ENCODE measurements at places on chromosomes 1 and 21. TPM values are rescaled to one million over a fixed set of nuclear protein-coding genes. Genes with fewer than 3 reads are reported as not detected.

ST6GALNAC3 gene
- total RNA-seq = 1.8 TPM

GRCh38 chr21:33355355-33355754, 30.6 kb downstream of the IFNAR1 start:
- H3K4me1 ChIP-seq = no peaks in the 10 kb centered on the region
- no peak overlapping the region for H3K4me3 ChIP-seq
- H3K36me3 ChIP-seq = peaks cover 31% of the 10 kb centered on the region
- H3K27ac ChIP-seq = no peak overlapping the region
- no peak for DNase-seq
- no peaks in the 10 kb centered on the region for H3K27me3 ChIP-seq

DNA sequence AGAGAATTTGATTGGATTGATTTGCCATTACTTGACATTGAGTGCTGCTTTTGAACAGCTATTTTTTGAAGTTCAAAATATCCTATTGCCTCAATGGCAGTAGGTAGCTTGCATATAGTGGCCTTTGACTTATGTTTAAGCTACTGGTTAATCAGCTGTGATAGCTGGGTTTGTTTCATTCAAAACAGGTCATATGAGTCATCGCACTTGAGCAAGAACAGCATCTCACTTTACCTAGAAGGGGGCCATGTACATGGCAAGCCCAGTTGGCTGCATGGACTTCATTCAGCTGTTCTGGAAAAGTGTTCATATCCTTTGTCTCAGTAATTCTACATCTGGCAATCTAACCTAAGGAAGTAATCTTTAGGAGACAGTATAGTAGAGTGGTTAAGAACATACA, 29.0 kb upstream of the ARID1A start:
- H3K4me1 ChIP-seq = no peaks in the 10 kb centered on the region
- no peaks in the 10 kb centered on the region for H3K36me3 ChIP-seq
- H3K4me3 ChIP-seq = no peak overlapping the region

CFAP45 gene
- 0.52 TPM for total RNA-seq

- H3K36me3 ChIP-seq = no peaks in the 10 kb centered on the region
- no peak for DNase-seq
- H3K27me3 ChIP-seq = peaks cover 2% of the 10 kb centered on the region
- H3K4me1 ChIP-seq = no peaks in the 10 kb centered on the region
- H3K27ac ChIP-seq = no peak overlapping the region
Observed at GRCh38 chr1:186225096-186225495, 150.0 kb downstream of the TPR start.

DNA sequence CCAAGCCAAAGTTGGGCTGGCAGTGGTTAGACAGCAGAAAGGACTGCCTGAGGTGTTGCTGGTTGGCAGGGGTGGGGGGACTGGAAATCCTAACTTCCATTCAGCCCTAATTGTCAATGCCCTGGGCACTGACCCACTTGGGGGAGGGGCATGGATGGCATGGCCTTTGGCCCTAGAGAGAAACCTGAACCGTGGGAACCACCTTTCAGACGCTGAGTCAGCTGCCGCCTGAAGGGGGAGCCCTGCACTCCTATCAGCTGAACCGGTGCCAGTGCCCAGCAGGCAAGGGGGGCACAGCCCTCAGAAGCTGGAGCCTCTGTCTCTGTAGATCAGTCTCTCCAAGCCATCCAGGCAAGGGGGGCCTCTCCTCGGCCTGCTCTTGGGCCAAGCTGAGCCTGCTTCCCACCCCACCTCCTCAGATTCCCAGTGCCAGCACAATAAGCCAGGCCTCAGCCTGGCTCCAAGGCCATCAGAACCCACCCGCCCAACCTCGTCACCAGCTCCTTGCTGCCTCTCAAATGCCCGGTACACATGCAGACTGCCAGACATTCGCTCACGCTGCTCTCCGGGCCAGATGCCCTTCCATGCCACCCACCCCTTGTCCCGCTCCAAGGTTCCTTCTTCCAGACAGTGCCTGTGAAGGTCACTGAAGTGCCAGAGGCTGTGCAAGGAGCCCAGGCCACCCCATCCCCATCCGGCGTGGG, 11.6 kb downstream of the TINAGL1 start:
- H3K27me3 ChIP-seq = peaks cover 9% of the 10 kb centered on the region
- peak overlapping the region; percentile 55 for H3K27ac ChIP-seq
- no peak overlapping the region for H3K4me3 ChIP-seq
- peak; percentile 34 for DNase-seq
- no peaks in the 10 kb centered on the region for H3K4me1 ChIP-seq

DNA sequence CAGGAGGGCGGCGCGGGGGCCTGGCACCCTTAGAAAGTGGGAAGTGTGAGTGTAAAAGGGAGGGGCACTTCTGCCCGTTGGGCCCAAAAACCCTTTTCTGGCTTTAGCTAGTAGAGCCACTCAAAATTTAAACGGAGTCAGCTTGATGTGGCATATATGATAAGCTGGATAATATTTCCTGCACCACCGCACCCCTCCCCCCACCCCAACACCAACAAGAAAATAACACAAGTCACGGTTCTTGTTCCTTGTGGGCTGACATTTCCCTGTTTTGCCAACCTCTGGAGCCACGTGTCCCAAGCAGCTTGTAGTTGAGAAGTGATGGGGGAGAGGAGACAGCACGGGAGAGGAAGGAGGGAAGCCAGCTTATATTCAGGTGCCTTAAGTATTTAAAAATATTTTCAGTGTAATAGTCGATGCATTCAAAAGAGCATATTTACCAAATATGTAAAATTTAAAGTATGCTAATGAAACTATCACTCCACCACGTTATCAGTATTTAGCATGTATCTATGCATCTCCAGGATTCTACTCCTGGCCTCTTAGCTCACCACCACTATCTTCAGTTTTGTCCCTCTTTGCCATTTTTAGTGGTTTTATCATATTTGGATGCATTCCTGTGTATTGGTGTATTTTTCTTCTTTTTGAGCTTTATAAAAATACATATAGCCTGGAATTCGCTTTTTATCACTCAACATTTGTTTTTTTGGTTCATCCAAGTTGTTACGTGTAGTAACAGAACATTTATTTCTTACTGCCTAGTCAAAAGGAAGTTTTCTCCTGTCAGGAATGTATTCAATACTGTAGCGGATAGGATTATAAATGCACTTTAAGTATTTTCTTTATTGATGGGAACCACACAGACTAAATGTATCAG, 773 bp upstream of the DDX59 start:
- no peaks in the 10 kb centered on the region for H3K27me3 ChIP-seq
- peak overlapping the region; percentile 97 for H3K4me3 ChIP-seq
- peak; percentile 43 for DNase-seq
- no peaks in the 10 kb centered on the region for H3K4me1 ChIP-seq

DNA sequence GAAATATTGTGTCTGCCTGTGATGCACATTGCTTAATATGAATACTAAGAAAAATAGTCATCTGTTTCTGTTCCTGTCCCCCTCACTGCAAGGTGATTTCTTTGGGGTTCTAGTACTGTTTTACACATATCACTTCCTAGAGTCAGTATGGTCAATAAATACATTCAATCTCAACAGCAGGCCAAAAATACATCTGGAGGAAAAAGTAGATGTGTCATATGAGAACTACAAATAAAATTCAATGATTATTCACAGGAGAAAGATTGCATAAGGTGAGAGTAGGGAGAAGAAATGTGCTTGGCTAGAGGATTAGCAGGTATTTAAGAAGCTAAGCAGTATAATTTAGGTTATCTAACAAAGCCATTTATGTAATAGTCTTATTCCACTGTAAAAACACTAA, 45.3 kb upstream of the SAMSN1 start:
- H3K36me3 ChIP-seq = no peaks in the 10 kb centered on the region
- no peak overlapping the region for H3K4me3 ChIP-seq
- DNase-seq = no peak
- H3K4me1 ChIP-seq = no peaks in the 10 kb centered on the region
- no peak overlapping the region for H3K27ac ChIP-seq

GJA8 gene
- total RNA-seq = not detected

DNA sequence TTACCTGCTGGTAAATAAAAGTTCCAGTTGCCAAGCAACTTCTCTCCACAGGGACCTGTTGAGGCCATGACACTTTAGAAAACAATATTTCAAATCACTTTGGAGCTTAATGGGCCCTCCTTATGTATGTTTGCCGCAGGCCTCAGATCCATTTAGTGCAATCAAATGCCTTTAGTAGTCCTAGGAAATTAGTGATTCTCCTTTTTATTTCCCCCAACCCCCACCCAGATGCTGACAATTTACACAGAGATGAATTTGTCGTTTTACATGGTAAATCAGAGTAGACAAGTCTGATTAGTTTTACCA, 83.6 kb downstream of the CLIC4 start:
- no peaks in the 10 kb centered on the region for H3K36me3 ChIP-seq
- H3K27ac ChIP-seq = no peak overlapping the region
- no peaks in the 10 kb centered on the region for H3K4me1 ChIP-seq
- H3K4me3 ChIP-seq = no peak overlapping the region
- no peak for DNase-seq
- H3K27me3 ChIP-seq = no peaks in the 10 kb centered on the region

Data from thymus (tissue), 14 donors.